ENCODE measurements at places on chromosomes 5 and 9.

DNA sequence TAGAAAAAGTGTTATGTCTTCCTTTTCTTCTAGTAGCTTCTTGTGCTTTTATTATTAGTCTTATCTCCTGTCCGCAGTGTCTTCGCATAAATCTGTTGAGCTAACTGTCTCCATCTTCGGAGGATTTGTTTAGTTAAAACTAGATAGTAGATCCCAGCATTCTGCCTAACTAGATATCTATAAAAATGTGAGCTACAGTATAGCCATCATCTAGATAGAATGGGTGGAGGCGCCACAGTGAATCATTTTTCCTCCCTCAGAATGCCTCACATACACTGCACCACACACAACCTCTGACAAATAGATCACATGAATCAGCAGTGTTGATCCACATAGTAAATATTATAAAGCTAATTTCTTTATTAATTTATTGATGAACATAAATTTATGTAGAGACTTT is 220.3 kb upstream of the GAS1 start:
- no peak for DNase-seq

GRCh38 chr5:112316731-112317130 is 102.3 kb downstream of the EPB41L4A start:
- DNase-seq: no peak

GRCh38 chr9:38422555-38423260 is 1.5 kb downstream of the IGFBPL1 start:
- DNase-seq: no peak

GRCh38 chr9:131449276-131449675 is 53.4 kb upstream of the POMT1 start:
- DNase-seq: no peak

DNA sequence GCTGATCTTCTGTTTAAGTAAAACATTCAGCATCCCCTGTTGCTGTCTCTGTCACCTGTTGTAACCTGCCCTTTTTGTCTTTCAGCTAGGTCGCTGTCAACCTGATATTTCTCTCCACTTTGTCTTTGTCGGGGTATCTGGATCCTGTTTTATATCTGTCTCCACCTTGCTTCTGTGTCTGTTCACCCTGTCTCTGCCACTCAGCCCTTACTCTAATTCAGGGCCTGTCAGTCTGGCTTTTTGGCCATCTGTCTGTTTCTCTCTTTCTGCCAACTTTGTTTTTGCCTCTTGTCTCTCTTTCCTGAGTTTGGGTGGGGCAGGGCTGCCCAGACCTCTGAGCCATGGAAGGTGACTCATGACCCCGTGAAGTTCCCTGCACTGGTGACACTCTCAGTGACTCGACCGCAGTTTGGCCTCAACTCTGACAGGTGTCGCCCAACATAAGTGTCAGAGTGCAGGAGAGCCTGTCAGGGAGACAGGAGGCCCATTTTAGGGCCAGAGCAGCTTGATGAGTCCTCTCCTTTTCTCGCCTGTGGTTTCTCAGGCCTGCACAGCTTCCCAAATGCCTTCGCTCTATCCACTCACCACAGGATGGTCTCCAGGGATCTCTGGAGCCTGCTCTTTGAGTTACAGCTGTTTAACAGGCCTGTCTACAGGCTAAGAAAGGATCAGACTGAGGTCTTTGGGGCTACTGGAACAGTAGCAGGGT is 868 bp downstream of the ZBTB43 start:
- no peak for DNase-seq

DNA sequence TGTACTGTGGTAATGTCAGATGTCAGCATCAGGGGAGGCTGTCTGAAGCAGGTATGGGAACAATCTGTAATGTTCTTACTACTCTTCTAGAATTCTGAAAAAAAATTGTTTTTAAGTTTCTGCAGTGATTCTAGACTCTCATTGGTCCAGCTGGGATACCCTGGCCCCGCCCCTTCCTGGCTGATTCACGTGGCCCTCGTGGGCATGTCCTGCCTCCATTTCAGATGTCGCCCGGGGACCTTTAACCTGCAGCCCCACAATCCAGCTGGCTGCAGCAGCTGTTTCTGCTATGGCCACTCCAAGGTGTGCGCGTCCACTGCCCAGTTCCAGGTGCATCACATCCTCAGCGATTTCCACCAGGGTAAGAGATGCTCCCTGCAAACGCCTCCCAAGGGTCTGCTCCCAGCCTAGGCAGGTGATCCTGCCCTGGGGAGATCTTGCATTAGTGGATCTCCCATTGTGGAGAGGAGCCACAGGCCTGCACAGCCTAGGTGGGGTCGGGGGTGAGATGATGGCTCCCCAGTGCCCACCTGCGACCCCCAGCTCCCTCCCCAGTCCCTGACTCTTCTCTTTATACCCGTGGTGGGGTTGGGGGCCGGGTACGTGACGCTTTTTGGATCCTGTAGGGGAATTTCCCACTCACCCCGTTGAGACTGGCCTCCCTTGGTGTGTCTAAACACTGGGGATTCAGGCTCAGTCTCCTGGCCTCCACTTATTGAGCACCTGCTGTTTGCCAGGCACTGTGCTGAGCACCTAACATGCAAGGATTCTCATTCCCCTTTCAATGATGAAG is 36.5 kb downstream of the LAMC3 start:
- DNase-seq: no peak

DNA sequence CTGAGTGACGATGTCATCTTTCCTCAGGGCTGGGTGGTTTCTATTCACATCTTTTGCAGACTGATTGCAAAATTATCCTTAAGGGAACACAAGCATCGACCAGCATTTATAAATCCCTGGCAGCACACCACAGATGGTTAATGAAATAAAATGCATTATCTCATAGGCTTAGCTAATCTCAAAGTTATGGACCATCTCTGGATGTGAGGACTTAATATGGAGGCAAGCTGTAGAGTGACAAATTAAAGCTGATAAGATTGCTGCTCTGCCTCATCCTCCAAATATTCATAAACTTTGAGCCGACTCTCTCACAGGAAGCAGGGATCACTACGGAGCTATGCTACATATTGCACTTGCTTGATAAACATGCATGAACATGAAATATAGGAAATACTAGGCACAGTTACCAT is 663.2 kb upstream of the RGMB start:
- no peak for DNase-seq

GRCh38 chr5:78958672-78959445 is 26.3 kb downstream of the ARSB start:
- DNase-seq: no peak

GRCh38 chr5:116581910-116582309 is 7.3 kb upstream of the SEMA6A start:
- DNase-seq: no peak

- no peak for DNase-seq
Observed at GRCh38 chr5:73256012-73256411, 83.0 kb downstream of the TMEM174 start.

DNA sequence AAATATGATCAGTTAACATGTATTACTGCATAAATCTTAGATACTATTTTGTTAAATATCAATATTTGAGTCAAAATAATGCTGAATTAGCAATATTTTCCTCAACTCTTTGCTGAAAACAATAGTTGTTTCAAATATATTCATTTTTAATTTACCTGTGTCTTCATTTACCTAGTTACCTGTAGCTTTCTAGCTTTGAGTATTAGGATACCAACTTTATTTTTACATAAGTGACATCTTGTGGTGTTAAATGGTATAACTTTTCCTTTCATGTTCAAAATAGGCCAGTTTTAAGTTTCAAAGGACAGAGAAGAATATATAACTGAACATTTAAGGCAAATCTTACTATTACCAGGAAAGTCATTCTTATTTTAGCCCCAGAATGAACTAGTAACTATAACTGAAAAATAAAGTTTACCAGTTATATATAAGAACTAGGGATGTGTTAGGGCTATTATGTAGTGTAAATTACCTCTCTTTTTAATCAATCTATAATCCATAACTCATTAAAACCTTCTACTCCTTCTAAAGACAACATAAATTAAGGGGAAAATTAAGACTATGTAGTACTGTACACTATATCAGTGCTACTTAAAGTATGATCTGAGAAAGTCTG is 25.3 kb downstream of the AP3B1 start:
- peak; percentile 2 for DNase-seq

DNA sequence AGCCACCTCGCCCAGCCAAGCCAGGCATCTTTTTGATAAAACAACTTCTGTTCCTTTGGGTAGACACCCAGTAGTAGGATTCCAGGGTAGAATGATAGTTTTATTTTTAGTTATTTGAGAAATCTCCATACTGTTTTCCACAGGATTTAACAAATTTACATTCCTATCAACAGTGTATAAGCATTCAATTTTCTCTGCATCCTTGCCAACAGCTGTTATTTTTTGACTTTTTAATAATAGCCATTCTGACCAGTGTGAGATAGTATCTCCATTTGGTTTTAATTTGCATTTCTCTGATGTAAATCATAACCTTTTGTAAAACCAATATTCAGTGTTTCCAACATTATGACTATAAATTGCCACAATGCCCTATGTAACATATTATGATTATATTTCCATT is 28.2 kb upstream of the CCNB1 start:
- no peak for DNase-seq

DNA sequence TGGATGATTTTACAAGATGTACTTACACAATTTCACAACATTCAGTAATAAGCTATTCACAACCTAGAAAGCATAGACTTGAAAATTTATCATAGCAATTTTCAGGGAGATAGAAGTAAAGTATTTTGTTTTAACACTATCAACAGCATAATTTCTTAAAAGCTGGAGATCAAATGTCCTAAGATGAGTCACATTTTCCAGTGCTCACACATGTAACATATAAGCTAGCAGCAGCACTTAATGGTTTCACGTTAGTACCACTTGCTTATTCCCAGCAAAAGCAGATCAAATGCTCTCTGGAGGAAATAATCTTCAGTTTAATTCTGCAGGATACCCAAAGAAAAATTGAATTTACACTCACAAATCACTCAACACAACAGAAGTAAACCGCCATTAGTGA is 6.5 kb downstream of the OR13C8 start:
- DNase-seq: no peak

DNA sequence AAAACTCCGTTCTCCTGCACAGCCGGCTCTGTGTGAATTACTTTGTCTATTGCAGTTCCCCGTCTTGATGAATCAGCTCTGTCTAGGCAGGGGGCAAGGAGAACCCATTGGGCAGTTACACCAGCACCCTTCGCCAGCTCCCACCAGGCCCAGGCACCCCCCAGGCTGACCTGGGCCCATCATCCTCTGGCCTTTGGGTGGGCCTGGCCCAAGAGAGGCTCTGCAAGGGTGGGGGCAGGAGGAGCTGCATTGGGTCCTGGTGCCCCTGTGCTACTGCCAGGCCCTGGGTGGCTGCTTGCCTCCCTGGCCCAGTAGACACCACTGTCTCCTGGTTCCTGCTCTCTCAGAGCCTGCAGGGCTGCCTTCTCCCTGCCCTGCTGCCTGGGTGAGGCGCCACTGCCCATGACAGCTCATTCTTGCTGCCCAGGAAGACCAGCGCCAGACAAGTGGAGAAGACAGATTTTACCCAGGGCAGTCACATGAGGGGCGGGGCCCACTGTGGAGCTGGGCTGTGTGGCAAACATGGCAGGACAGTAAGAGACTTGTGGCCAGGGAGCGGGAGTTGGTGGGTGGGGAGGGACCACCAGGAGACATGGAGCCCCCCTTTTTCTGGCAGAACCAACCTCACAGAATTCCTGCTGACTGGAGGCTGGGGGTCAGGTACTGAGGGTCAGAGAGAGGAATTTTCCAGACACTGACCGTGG is 67.2 kb downstream of the MRPL36 start:
- no peak for DNase-seq

- no peak for DNase-seq
Observed at GRCh38 chr5:172877466-172878260, 43.6 kb downstream of the ERGIC1 start.

GRCh38 chr9:107409581-107410389 is 79.8 kb downstream of the KLF4 start:
- DNase-seq: no peak

- DNase-seq: no peak
Observed at GRCh38 chr5:163506095-163506457, 657 bp downstream of the MAT2B start.

GRCh38 chr5:124590686-124591085 is 155.8 kb downstream of the ZNF608 start:
- DNase-seq: no peak

DNA sequence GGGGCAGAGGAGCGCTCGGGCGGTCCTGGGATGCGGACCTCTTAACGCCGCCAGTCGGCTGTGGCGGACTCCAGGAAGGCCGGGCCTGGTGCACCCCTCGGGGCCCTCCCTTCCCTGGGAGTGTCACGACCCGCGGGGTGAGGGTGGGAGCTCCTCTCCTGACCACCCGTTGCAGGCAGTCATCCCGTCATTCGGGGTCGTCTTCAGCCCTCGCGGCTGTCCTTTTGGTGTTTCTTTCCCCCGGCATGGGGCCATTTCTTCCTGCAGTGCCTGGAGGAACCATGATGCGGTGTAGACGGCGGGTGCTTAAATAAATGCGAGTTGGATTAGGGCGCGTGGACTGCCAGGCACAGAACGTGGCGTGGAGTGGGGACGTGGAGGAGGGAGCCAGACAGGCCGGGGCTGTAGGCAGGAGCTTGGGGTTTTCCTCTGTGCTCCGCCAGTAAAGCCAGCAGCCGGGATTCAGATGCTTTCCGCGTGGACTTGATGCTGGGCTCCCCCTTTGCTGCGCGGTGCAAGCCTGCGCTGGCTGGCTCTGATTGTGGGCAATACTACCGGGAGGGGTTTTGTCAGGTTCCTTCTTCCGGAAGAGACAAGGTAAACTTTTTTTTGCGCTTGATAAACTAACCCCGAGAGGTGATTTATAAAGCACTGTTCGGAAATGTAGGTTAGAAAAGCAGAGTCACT is 868 bp downstream of the KDM4C start:
- no peak for DNase-seq

- DNase-seq: no peak
Observed at GRCh38 chr9:136352682-136353081, 10.9 kb downstream of the DNLZ start.

- no peak for DNase-seq
Observed at GRCh38 chr9:122370303-122370702, 521 bp upstream of the PTGS1 start.

Data from SHP77 treated with DMSO at 0.1 percent for 48 hours (cell line).